Foreskin keratinocyte (primary cell): ENCODE measurements at places on chromosomes 5 and 9. TPM values are rescaled to one million over a fixed set of nuclear protein-coding genes. Genes with fewer than 3 reads are reported as not detected.

DNA sequence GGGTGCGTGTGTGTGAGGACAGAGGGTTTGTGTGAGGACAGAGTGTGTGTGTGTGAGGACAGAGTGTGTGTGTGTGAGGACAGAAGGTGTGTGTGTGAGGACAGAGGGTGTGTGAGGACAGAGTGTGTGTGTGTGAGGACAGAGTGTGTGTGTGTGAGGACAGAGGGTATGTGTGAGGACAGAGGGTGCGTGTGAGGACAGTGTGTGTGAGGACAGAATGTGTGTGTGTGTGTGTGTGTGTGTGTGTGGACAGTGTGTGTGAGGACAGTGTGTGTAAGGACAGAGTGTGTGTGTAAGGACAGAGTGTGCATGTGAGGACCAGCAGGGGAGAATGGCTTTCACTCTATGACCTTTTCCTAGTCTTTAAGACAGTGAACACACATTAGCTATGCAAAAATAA is 63.1 kb upstream of the UBAC1 start:
- no peak for DNase-seq

DNA sequence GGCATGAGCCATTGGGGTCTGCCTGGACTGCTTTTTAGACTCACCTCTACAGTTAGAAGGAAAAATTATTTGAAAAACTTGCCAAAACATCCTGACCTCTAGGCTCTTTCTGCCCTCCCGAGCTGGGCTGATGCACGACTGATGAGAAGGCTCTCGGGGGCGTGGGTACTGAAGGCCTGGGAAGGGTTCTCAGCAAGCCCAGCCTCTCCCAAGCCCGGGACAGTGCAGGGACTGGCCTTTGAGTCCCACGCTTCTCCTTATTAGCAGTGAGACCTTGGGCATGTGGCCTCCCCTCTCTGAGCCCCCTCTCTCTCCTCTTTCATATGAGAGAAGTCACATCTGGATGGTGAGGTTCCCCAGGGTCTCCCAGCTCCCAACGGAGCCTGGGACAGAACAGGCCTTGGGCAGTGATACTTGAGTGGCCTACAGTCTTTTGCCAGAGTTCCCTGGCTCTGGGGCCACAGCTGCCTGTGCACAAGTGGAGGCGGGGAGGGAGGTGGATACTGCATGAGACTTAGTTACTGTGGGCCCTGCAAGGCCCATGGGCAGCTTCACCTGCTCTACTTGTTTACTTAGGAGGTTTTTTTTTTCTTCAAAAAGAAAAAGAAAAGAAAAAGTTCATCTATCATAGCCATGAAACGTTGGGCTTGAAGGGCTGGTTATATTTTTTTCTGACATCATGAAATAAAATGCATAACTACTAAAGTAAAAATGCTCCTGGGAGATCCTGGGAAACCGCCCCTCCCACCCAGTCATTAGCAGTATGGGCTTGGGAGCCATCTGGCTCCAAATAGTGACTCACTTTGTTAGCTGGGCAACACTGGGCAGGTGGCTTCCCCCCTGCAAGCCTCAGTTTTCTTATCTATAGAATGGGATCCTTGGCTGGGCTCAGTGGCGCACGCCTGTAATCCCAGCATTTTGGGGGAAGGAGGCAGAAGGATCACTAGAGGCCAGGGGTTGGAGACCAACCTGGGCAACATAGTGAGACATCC is 139.4 kb downstream of the GAPVD1 start:
- no peak for DNase-seq

DNA sequence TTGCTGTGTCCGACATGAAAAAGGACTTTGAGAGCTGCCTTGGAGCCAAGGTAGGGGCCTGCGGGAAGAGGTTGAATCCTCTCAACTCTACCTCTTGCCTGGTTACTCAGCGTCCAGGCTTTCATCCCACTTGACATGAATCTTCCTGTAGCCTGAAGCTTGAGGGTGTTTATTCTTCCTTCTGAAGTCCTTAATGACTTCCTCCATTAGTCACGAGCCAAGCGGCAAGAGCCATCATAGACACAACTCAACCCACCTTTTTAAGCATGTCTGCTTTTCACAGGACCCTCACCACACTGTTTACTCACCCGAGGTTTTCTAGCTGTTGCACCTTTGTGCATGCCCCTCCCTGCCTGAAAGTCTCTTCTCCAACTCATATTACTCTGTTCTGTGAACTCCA is 40.2 kb downstream of the ACO1 start:
- DNase-seq: no peak

DNA sequence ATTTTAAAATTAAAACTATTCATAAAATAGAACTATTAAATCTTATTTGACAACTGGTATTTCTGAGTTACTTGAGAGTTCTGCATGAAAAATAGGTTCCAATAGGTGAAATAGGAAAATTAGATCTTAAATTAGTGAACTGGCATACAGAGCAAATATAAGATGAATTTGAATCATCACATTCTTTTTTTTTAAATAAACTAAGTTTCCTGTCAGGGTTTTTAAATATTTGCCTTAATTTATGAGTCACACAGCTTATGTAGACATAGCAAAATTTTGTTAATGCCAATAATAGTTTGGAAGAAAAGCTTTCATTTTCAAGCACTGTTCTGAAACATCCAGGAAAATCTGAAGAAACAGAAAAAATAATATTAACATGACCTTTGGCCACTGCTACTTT is 311.7 kb upstream of the HAPLN1 start:
- DNase-seq: no peak

- DNase-seq: no peak
Measured at GRCh38 chr5:54009828-54010227, 300.5 kb downstream of the ARL15 start.

GRCh38 chr5:41883936-41884335 is 13.7 kb upstream of the OXCT1 start:
- no peak for DNase-seq

DNA sequence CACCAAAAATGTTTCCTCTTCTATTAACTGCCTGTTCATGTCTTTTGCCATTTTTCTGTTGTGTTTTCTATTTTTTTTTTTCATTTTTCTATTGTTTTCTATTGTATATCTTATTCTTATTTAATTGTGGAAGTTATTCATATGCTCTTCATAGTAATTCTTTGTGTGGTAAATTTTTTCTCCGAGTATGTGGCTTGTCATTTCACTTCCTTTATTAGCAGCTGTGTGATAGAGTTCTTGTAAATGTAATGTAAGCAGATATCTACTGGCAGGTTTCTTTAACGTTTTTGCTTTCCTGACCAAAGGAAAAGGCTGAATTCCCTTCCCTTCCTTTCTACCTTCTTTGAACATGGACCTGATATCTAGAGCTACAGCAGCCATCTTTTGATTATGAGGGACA is 5.8 kb upstream of the PLPP1 start:
- no peak for DNase-seq

- no peak for DNase-seq
Measured at GRCh38 chr5:1497242-1497777, 26.4 kb downstream of the LPCAT1 start.

- no peak for DNase-seq
Measured at GRCh38 chr5:75031366-75031765, 21.0 kb downstream of the GCNT4 start.

GRCh38 chr5:85651731-85652130 is 966.0 kb upstream of the COX7C start:
- no peak for DNase-seq

GRCh38 chr9:124222918-124223720 is 34.6 kb upstream of the NEK6 start:
- no peak for DNase-seq

- no peak for DNase-seq
Measured at GRCh38 chr9:70412832-70413463, 1.5 kb downstream of the KLF9 start.

- no peak for DNase-seq
Measured at GRCh38 chr5:91495699-91496098, 112.6 kb upstream of the ARRDC3 start.

DNA sequence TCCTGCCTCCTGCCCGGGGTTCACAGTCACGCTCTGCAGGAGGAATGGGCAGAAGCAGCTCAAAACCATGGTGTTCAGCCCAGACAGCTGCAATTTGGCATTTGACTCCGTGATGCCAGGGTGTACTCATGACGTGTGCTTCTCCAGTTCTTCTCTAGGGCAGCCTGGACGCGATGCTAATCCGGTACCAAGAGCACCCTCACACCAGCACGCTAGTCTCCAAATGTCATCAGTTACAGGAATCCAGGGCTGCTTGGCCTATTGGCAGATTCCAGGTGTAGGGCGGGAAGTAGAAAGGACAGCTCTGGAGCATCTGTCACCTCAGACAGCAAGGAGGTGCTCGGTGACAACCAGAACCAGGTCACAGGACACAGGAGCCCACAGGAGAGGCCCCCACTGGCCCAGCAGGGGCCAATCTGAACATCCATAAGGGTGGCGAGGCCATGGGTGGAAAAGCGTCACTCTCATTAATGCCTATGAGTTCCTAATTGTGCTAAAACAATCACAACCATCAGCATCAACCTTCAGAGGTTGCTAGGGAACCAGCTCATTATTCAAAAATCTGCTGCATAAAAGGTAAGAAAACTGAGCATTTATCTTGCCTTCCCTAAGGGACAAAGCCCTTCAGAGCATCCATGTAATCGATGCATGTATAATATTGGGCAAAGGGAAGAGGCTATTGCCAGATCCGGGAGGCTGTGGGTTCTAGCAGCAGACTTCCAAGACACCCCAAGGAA is 241.9 kb upstream of the IRX4 start:
- no peak for DNase-seq

DNA sequence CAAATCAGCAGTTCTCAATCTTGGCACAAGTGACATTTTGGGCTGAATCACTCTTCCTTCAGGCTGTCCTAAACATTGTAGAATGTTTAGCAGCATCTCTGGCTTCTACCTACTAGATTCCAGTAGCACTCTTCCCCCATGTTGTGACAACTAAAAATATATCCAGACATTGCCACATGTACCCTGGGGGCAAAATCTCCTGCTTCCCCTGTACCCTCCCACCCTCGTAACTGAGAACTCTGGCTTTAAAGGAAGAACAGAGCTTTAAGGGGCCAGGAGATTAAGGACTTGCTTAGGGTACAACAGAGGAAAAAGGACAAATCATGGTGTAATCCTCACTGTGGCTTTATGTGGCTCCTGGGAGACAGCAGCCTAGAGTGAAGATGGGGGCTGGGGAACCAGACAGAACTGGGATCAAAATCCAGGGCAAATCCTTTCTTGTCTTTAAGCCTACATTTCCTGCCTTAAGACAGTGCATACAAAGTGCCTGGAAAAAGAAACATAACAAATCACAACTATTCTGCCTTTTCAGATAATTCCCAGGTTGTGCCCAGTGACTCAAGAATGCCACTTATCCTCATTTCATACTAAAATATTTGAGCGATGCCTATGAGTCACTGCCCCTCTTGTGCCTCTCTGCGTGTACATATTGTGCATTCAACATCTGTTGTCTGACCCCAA is 109.3 kb downstream of the DAPK1 start:
- DNase-seq: peak; percentile 84

DNA sequence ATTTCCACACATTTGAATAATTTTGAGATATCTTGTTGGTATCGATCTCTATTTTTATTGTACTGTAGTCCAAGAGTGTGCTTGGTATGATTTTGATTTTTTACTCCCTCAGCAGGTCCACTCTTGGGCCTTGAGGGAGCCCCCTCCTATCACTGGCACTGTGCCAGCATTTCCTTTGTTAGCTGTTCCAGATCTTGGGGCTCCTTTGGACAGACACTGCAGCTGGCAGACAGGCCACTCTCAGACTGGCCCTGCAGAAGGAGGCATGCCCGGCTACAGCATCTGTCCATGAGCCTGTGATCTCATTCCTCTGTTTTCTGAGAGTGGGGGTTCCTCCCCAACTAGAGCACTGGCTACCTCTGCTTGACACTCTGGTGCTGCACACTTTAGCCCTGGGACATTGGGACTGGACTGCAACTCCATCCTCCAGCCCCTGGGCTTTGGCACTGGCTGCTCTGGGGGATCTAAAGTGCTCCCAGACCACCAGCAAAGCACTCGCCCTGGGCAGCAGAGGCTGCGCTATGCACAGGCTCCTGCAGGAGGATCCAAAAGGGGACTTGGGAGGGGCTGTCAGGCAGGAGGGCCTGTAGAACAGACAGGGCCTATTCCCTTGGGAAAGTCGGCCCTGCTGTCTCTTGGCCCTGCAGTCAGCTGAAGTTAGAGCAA is 271.3 kb upstream of the DMAC1 start:
- no peak for DNase-seq

DNA sequence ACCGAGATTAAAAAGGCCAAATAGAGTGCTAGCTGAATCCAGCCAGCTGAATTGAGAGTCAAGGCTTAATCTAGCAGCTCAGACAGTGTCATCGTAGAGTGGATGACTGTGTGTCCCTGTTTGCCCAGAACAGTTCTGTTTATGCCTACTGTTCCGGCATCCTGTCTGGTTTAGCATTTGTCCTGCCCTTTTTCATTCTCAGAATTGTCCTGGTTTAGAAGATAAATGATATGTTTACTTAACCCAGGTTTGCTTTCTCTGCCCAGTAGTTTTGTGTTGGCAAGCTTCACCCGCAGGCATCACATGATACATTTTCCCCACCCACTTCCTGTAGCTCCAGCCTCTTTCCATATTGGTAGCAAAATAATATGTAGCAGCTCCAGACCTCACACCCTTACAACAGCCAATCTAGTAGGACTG is 41.3 kb upstream of the ZSWIM6 start:
- DNase-seq: no peak

DNA sequence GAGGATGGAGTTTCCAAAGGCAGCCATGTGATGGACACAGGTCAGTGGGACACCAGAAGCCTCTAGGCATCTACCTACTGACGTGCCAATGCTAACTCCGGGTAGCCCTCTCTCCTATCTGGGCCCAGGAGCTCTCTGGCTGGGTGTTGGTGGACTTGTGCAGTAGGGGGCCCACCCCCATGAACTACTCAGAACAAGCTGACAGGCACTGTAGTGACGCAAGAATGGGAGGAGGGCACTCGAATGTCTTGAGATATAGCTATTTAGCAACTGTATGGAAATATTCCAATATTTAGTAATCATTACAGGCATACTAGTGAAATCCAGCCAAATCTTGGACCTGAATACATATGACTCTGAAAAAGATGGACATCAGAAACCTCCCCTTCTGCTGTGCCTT is 5.7 kb upstream of the DOCK2 start:
- DNase-seq: no peak

GRCh38 chr5:171308453-171309275 is at the start of gene TLX3:
Gene TLX3, plus strand, starts transcription at chr5:171309248. Its CDS starts 118 bp downstream, at chr5:171309366.
- peak; percentile 41 for DNase-seq

DNA sequence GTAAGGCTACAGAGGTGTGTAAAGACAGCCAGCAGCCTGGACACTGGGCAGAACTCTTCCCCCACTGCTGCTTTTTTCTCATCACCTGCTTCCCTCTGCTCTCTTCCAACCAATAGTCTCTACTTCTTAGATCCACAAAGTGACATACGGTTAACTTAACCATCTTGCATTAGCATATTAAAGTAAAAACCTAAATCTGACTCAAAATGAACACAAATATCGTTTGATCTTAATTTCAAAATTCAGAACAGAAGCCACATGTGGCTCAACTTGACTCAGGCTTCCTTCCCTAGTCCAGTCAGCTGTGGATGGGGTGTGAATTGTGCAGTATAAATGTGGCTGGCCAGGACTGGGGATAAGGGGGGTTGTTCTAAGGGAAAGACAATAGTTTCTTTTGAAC is 114.3 kb downstream of the STARD4 start:
- DNase-seq: no peak

GRCh38 chr5:115738830-115739229 is 77.6 kb downstream of the CDO1 start:
- DNase-seq: no peak

- DNase-seq: no peak
Measured at GRCh38 chr9:87889065-87889881, 6.6 kb downstream of the SPATA31E1 start.

GRCh38 chr9:137276473-137277328 is 825 bp upstream of the TOR4A start:
- no peak for DNase-seq

- DNase-seq: no peak
Measured at GRCh38 chr5:4833104-4833738, 306.9 kb upstream of the ADAMTS16 start.

Gene NKD2
- total RNA-seq: 0.11 TPM in 1 of 2 replicates, not detected in the other

Gene TAS2R1
- not detected in 2 replicates for total RNA-seq
